Fibroblast of the aortic adventitia (primary cell): ENCODE measurements at places on chromosomes 13 and 19.

DNA sequence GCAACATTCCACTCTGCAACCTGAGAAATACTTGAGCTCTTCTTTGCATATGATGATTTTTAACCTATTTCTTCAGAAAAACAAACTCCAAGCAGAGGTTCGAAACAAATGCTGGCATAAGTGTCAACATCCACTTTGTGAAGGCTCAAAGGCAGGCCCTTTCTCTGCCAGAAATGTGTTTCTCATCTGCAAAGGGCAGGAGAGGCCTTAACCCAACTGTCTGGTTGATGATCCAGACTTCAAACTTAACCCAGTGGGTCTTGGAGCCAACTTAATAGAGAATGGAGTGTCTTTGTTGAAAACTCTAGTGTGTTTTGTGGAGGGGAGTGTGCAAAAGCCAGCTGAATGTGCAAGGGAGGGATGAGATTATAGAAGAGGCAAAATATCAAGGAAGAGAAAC, 28.3 kb upstream of the ZNF507 start:
- DNase-seq, result no peak

DNA sequence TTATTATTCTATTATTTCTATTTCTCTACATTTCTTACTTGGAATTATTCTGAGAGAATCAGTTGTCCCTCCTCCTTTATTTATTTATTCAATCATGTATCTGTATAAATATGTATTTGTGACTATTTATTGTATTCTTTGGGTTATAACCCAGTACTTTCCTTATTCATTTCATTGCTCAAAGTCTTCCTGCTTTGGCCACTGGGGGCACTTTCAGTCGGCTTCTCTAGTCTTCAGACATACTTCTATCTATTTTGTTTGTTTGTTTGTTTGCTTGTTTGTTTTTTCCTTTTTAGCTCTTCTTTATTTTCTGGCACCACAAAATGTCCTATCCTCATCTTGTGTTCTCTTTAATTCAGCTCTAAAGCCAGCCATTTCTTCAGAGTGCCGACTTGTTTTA, 260.4 kb downstream of the NALCN start:
- no peak for DNase-seq

GRCh38 chr19:41552558-41552957, 23.4 kb upstream of the CEACAM21 start:
- DNase-seq, result no peak

- DNase-seq, result no peak
Observed at GRCh38 chr13:83716121-83716520, 166.2 kb downstream of the SLITRK1 start.

- no peak for DNase-seq
Observed at GRCh38 chr13:112983428-112984196, 14.6 kb downstream of the MCF2L start.

DNA sequence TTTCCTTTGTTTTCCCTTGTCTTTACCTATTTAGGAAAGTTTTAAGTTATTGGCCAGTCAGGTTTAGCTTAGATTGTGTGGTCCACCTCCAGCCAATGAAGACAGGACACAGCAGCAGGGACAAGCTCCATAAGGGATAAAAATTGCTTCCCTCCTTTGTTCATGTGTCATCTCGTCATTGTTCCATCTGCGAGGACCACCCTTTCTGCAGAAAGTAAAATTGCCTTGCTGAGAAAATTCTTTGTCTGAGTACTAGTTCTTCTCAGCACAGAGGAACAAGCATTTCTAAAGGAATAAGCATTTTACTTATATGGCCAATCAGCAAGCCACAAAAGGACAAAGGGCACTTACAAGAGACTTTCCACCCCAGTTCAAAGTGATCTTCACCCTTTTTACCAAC, 11.4 kb downstream of the ZNF560 start:
- DNase-seq, result no peak

GRCh38 chr13:97141564-97142005, 80.5 kb upstream of the MBNL2 start:
- DNase-seq, result peak; percentile 73

- DNase-seq, result no peak
Observed at GRCh38 chr13:19183676-19184075, 2.1 kb upstream of the TUBA3C start.

GRCh38 chr13:97224544-97225300, 2.6 kb downstream of the MBNL2 start:
- DNase-seq, result peak; percentile 57

DNA sequence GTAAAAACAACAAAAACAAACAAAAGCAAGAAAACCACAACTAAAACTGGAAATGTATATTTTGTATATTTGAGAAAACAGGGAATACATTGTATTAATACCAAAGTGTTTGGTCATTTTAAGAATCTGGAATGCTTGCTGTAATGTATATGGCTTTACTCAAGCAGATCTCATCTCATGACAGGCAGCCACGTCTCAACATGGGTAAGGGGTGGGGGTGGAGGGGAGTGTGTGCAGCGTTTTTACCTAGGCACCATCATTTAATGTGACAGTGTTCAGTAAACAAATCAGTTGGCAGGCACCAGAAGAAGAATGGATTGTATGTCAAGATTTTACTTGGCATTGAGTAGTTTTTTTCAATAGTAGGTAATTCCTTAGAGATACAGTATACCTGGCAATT, 17.1 kb downstream of the KLF5 start:
- DNase-seq, result no peak

DNA sequence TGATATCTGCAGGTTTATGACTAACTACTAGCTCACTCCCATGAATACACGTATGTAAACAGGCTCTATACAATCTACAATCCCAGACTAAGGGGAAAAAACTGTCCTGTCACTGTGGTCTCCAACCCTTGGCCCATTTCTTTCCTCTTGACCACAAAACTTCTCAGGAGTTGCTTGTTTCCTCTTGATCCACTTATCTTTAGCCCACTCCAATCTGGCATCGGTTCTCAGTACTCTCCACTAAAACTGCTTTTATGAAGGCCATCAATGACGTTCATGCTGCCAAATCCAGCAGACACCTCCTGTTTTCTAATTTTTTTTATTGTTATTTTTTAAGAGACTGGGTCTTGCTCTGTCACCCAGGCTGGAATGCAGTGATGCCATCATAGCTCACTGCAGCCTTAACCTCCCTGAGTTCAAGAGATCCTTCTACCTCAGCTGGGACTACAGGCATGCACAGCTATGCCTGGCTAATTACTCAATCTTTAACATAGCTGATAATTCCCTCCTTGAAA, 31.9 kb upstream of the USPL1 start:
- peak; percentile 88 for DNase-seq

- DNase-seq, result peak; percentile 28
Observed at GRCh38 chr13:42686165-42686564, 95.2 kb upstream of the FAM216B start.

DNA sequence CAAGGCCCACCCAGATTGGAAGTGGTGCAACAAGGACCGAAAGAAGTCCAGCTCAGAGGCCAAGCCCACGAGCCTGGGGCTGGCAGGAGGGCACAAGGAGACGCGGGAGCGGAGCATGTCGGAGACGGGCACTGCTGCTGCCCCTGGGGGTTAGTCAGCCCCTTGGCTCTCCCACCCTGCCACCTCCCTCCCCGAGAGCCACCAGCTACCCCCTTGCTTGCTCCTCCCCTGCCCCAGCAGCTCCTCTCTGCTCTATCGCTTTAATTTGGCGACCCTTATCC, 14.2 kb upstream of the PRR19 start:
- DNase-seq, result no peak

GRCh38 chr19:48102870-48103751, 7.5 kb downstream of the PLA2G4C start:
- DNase-seq, result peak; percentile 63

DNA sequence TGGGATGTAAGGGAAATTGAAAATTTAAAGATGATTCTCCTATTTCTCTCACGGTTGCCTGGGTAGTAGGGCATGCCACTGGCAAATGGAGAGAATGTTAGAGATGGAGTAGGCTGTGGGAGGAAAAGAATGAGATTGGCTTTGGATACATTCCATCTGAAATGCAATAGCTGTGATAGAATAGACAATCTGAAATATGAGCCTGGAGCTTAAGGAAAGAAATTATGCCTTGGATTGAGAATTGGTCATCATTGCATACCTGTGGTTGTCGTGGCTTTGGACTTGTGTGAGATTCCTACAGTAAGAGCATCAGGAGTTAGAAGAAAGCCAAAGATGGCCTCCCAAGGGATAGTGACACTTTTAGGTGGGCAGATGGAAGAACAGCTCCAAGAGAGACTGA, 305.1 kb upstream of the SLC10A2 start:
- no peak for DNase-seq

DNA sequence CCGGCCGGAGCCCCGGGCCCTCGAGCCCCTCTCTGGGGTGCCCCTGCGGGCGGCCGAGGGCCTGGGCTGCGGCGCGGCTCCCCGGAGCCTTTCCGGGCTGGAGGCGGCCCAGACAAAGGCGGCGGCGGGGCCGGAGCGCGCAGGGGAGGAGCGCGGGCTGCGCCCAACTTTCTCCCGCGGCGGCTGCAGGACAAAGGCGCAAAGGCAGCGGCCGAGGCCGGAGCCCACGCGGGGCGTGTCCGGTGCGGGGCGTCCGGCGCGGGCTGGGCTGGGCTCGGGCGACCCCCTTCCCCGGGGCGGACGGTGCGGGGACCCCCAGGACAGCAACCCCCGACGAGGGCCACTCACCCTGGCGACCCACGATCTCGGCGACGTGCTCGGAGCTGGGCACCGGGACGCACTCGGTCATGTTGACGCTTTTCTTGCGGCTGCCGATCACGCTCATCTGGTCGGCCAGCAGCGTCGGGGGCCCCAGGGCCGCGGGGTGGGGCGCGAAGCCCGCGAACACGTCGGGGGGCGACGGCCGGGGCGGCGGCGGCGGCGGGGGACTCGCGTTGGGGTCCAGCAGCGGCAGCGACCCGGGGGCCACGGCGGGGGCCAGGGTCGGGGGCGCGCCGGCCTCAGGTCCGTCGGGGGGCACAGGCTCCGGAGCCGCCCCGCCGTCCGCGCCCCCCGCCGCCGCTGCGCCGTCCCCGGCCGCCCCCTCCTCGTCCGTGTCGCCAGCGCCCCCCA, 843 bp downstream of the MEX3D start:
- DNase-seq, result peak; percentile 28

DNA sequence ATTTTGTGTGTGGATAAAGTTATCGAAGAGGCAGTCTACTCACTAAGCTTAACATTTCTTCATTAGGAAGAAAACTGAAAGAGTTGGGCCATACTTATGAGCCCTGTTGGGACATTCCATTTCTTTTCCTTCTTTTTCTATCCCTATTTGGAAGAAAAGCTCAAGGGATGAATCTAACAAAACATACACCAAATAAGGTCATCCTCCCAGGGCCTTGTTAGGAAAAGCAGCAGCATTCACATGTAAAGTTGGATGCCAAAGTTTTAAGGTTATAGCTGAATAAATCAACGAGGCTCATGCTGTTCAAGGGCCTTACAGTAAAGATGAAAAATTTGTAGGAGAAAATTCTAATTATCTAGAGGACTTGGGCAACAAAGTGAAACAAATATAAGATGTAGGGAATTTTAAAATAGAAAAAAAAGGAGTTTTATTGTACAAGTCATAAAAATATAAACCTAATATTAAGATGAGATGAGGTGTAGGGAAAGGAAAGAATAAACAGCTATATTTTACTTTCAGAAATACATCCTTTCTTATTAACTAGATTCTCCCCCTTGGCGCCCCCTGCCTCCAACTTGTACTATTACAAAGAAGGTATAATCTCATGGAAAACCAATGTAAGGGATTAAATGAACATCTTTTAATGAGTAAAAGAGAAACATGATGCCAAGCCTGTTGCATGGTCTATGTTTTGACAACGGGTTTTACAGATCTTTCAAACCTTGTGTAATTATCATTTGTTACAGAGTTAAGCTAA, 160.4 kb downstream of the PCDH20 start:
- no peak for DNase-seq

DNA sequence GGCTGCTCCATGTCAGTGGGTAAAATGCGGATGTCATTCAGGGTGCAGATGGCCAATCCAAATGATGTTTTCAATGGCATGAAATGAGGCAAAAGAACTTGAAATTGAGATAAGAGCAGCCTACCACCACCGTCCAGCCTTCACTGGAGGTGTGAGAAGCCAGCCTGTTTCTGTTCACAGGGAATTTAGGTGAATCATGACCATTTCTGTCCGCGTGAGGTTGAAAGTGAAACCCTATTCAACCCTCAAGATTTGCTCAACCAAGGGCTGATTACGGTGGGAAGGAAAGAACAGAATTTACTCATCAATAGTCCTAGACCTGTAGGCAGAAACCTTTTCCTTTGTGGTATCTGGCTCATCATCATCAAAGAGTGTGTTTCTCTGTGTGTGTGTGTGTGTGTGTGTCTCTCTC, 370.7 kb downstream of the COG6 start:
- DNase-seq, result peak; percentile 24

- DNase-seq, result no peak
Observed at GRCh38 chr19:31819837-31820236, 470.6 kb upstream of the TSHZ3 start.

- peak; percentile 95 for DNase-seq
Observed at GRCh38 chr19:38684078-38684861, 36.8 kb downstream of the ACTN4 start.

DNA sequence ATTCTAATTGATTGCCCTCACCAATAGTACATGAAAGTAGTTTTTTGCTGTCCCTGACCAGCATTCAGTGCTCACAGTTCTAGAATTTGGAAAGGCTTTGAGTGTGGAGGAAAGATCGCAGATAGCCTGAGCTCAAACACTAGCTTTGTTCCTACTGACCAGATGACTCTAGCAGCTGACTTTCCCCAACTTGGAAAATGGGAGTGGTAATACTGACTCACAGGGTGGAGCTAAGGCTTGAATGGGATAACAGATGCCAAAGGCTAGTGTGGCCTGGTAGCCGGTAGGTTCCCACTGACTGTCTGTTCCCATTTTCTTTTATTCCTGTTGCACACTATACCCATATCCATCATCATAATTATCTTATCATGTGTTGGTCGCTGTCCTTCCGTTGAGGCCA, 3.7 kb downstream of the ZSCAN22 start:
- peak; percentile 81 for DNase-seq

DNA sequence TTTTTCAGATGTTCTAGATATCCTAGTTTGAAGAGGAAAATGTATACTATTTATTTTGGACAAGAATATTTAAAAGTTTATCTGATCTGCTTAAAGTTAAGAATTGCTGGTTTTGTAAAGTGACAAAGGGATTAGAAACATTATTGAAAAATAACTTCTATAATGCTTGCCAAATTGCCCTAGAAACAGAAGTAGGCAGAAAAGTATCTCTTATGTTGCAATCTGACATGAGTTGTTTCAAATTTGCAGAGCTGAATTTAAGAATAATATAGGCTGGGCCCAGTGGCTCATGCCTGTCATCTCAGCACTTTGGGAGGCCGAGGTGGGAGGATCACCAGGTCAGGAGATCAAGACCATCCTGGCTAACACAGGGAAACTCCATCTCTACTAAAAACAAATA, 777.1 kb downstream of the LIG4 start:
- peak; percentile 13 for DNase-seq

GRCh38 chr13:87147076-87147475, 524.1 kb upstream of the SLITRK5 start:
- no peak for DNase-seq

DNA sequence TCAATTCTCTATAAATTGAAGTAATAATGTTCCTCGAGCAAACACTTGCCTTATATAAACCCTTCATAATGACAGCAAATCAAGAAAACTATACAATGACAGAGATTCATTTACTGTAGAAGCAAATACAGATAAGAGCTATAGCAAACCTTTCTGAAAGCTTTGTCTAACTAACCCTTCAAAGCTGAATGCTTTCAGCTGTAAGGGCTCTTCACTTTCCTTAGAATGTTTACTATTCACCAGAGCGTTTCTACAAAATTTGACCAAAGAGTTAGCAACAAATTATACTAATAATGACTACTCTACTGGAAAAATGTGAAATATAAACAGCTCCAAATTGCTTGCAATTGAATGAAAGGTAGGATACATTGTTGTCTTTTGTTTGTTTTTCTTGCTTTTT, 218.1 kb downstream of the SLITRK5 start:
- DNase-seq, result no peak
